Progenitor cell of endocrine pancreas (in vitro differentiated cells): ENCODE measurements at places on chromosomes 3 and 15.

DNA sequence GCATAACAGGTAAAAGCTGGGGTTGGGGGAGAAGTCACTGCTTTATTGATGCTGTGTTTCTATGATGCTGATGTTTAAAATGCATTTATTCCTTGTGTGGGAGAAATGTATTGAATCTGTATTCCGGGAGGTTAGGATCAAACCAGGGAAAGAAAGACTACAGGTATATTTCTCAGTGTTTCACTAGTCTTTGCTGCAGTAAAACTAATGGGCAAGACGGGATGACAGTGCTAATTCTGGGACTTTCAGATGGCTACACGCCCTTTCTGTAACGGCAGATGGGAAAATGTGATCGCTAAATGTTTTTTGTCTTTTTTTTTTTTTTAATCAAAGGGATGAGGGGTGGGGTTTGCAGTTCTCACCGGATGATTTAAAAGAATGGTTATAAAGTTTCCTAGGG, 393 bp downstream of the CNTN6 start:
- no peaks in the 10 kb centered on the region for H3K36me3 ChIP-seq
- H3K27ac ChIP-seq, result no peak overlapping the region
- H3K4me3 ChIP-seq, result no peak overlapping the region
- H3K27me3 ChIP-seq, result peaks cover 4% of the 10 kb centered on the region
- no peak for DNase-seq
- H3K4me1 ChIP-seq, result peaks cover 10% of the 10 kb centered on the region

DNA sequence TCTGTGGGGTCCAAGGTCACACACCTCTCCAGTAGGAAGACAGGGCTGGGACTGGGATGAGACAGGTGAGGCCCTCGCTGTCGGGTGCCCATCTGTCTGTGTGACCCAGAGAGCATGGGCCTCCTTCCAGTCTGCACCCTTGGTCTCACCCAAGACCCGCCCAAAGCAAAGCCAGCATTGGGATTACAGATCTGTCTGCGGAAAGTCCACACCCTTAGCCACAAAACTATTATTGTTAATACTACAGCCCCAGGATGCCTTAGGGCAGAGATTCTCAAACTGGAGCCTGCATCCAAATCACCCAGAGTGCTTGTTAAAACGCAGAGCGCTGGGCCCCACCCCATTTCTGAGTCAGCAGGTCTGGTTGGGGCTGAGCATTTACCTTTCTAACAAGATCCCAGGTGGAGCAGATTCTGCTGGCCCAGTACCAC, 58.5 kb upstream of the ZNF148 start:
- no peak overlapping the region for H3K4me3 ChIP-seq
- no peaks in the 10 kb centered on the region for H3K36me3 ChIP-seq
- H3K4me1 ChIP-seq, result peaks cover 14% of the 10 kb centered on the region
- DNase-seq, result no peak
- no peaks in the 10 kb centered on the region for H3K27me3 ChIP-seq

- no peak overlapping the region for H3K4me3 ChIP-seq
- DNase-seq, result no peak
- H3K27ac ChIP-seq, result peak overlapping the region; percentile 5
- peaks cover 17% of the 10 kb centered on the region for H3K4me1 ChIP-seq
- peaks cover 1% of the 10 kb centered on the region for H3K36me3 ChIP-seq
- H3K27me3 ChIP-seq, result no peaks in the 10 kb centered on the region
Measured at GRCh38 chr15:28986108-28986507, 100.3 kb downstream of the APBA2 start.

DNA sequence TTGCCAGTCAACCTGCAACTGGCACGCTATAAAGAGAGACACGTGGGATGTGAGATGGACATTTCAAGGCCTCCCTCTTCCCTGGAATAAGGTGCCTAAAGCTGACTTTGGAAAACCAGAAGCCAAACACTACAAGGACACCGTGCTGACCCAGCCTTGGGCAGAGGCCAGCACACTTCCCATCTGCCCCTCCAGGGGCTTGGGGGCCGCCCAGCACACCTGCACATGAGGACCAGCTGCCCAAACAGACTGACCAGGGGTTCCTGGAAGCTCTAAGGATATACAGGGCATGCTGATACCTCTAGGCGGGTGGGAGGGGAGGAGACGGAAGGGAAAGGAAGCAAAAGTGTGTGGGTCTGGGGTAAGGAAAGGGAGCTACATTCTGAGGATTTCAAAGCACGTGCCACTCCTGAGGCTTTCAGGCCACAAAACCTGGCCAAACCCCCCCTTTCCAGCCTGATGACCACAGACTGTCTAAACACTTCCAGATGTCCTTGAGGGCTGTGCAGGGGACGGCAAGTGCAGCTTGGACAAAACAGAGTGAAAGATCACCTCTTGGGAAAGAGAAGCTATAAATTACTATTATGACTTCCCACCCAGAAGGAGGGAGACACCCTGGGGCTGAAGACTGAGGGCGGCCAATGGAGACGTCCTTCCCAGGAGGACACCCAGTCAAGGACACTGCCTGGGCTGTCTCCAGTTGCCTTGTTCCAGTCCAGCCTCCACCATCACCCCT, 57.9 kb downstream of the ADCY5 start:
- no peaks in the 10 kb centered on the region for H3K27me3 ChIP-seq
- no peaks in the 10 kb centered on the region for H3K36me3 ChIP-seq
- H3K27ac ChIP-seq, result no peak overlapping the region
- no peak for DNase-seq
- no peak overlapping the region for H3K4me3 ChIP-seq

DNA sequence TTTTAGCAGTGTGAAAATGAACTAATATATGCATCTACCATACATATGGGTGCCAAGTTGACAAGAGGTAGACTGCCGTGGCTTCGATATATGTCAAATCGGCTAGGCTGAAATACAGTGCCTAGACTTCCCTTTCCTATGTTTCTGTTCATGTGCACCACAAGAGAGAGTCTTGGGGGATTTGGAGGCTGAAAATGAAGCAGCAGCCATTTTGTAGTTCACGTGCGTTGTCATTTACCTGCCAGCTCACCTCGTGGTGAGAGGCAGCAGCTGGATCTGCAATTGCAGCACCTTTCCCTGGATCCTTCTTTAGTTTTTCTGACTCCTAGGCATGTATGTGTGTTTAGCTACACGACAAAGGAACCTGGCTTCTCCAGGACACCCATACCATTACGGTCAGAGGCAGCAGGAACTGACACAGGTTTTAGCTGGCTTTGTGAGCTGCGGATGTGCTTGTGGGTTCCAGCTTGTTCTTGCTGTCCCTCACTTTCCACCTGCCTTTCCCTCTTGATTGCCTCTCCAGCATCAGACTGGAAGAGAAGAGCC, 40.5 kb upstream of the SIAH2 start:
- peaks cover 2% of the 10 kb centered on the region for H3K27me3 ChIP-seq
- H3K27ac ChIP-seq, result no peak overlapping the region
- no peak for DNase-seq
- no peaks in the 10 kb centered on the region for H3K4me1 ChIP-seq

GRCh38 chr15:37368961-37369360, 268.6 kb upstream of the MEIS2 start:
- H3K27ac ChIP-seq, result no peak overlapping the region
- no peaks in the 10 kb centered on the region for H3K4me1 ChIP-seq
- H3K36me3 ChIP-seq, result no peaks in the 10 kb centered on the region

- H3K27ac ChIP-seq, result no peak overlapping the region
- no peak overlapping the region for H3K4me3 ChIP-seq
- peaks cover 9% of the 10 kb centered on the region for H3K36me3 ChIP-seq
- peaks cover 7% of the 10 kb centered on the region for H3K4me1 ChIP-seq
- DNase-seq, result no peak
Measured at GRCh38 chr3:69095636-69096035, 10.9 kb downstream of the ARL6IP5 start.

- no peak overlapping the region for H3K4me3 ChIP-seq
- no peaks in the 10 kb centered on the region for H3K4me1 ChIP-seq
Measured at GRCh38 chr15:33131552-33132232, 62.8 kb downstream of the FMN1 start.

- H3K36me3 ChIP-seq, result no peaks in the 10 kb centered on the region
- no peak overlapping the region for H3K4me3 ChIP-seq
- H3K27ac ChIP-seq, result peak overlapping the region; percentile 89
- DNase-seq, result no peak
Measured at GRCh38 chr3:105427332-105427731, 60.6 kb downstream of the ALCAM start.

- H3K27me3 ChIP-seq, result no peaks in the 10 kb centered on the region
- H3K36me3 ChIP-seq, result no peaks in the 10 kb centered on the region
- DNase-seq, result no peak
- H3K27ac ChIP-seq, result no peak overlapping the region
Measured at GRCh38 chr3:183468424-183468823, 40.0 kb upstream of the MCF2L2 start.

- no peak overlapping the region for H3K27ac ChIP-seq
- DNase-seq, result no peak
- no peaks in the 10 kb centered on the region for H3K4me1 ChIP-seq
Measured at GRCh38 chr15:63369781-63370180, 11.9 kb downstream of the CA12 start.

GRCh38 chr3:56336023-56336422, 132.2 kb downstream of the ERC2 start:
- H3K36me3 ChIP-seq, result no peaks in the 10 kb centered on the region
- no peak for DNase-seq
- no peaks in the 10 kb centered on the region for H3K27me3 ChIP-seq
- H3K4me1 ChIP-seq, result no peaks in the 10 kb centered on the region

DNA sequence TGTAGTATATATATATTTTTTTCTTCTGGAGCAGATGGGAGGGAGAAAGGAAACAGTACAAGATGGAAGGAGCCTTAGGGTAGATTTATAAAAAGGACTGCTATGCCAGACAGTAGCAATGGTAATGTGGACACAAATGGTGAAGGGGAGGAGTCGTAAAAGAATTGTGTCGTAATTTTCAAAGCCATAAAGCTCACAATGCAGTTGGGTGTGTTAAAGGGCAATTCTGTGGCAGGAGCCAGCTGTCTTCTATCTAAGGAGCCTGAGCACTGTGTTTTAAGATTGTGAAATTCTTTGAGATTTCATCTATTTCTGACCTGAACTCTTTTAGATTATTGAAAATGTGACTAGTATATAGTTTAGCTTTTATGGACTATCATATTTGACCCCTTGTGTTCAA, 58.9 kb downstream of the CNOT10 start:
- peaks cover 24% of the 10 kb centered on the region for H3K36me3 ChIP-seq
- no peak overlapping the region for H3K4me3 ChIP-seq
- H3K27ac ChIP-seq, result no peak overlapping the region
- DNase-seq, result no peak

DNA sequence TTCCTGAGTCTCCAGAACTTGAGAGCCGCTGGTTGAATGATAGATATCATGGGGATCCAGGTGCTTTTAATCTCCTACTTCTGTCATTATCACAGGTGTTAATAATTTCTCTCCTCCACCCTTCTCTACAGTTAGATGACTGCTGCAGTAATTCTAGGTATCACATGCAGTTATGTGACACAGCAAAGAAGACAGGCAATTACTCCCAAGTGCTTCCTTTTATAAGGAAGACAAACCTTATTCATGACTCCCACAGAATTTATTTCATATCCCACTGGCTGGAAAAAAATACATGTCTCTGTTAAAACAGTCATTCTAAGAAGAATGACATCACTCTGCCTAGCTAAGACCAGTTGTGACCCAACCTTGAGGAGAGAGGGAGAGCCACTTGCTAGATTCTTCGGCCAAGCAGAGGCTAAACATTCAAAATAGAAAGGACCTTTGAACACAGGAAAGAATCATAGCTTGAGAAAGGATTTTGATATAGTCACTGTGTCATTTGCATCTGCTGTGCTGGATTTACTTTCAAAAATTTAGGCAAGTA, 500.6 kb downstream of the SI start:
- no peak for DNase-seq
- no peak overlapping the region for H3K4me3 ChIP-seq
- no peak overlapping the region for H3K27ac ChIP-seq

DNA sequence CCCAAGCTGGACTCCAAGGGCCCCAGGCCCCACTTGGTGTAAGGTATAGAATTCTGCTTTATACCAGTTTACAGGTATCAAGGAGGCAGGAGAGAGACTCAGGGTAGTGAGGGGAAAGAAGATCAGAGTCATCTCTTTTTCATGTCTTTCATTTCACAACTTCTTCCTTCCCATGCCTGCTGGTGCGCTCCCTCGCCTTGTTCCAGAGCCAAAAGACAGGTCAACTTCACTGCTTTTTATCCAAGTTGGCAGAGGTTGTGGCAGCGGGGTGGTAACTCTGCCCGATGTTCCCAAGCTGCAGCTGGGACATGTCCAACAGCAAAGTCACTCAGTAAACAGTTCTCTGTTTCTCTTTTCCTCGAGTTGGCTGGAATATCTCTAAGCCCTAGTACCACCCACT, 86.3 kb upstream of the TCF12 start:
- no peak for DNase-seq
- peaks cover 12% of the 10 kb centered on the region for H3K4me1 ChIP-seq
- H3K27me3 ChIP-seq, result no peaks in the 10 kb centered on the region
- H3K36me3 ChIP-seq, result no peaks in the 10 kb centered on the region
